A172 (cell line): ENCODE measurements at places on chromosomes 5 and 9. TPM values are rescaled to one million over a fixed set of nuclear protein-coding genes. Genes with fewer than 3 reads are reported as not detected.

The ADAMTS12 gene
- 13.4 and 14.4 TPM in 2 replicates for total RNA-seq

- DNase-seq, result no peak
Observed at GRCh38 chr5:1666812-1667588, 132.6 kb downstream of the MRPL36 start.

- DNase-seq, result no peak
Observed at GRCh38 chr9:131530546-131530919, 530 bp downstream of the UCK1 start.

- peak; percentile 98 for DNase-seq
Observed at GRCh38 chr5:96657068-96657467, 5.1 kb upstream of the CAST start.

- DNase-seq, result peak; percentile 5
Observed at GRCh38 chr5:94433397-94434163, 184.8 kb downstream of the KIAA0825 start.

The MYORG gene
- total RNA-seq, result 3.5 and 4.6 TPM in 2 replicates

The CER1 gene
- not detected in 2 replicates for total RNA-seq

The FGF18 gene
- total RNA-seq, result 0.14 and 1.1 TPM in 2 replicates

GRCh38 chr9:21340735-21341134 is 5.5 kb upstream of the KLHL9 start:
- DNase-seq, result no peak

- no peak for DNase-seq
Observed at GRCh38 chr5:158376679-158377078, 517.7 kb upstream of the CLINT1 start.

GRCh38 chr5:83244516-83244915 is 167.2 kb downstream of the XRCC4 start:
- no peak for DNase-seq

GRCh38 chr9:14238518-14238917 is 75.4 kb downstream of the NFIB start:
- DNase-seq, result peak; percentile 73

GRCh38 chr5:149710575-149710974 is 19.5 kb upstream of the PPARGC1B start:
- DNase-seq, result no peak

The GABRA6 gene
- not detected in 2 replicates for total RNA-seq

DNA sequence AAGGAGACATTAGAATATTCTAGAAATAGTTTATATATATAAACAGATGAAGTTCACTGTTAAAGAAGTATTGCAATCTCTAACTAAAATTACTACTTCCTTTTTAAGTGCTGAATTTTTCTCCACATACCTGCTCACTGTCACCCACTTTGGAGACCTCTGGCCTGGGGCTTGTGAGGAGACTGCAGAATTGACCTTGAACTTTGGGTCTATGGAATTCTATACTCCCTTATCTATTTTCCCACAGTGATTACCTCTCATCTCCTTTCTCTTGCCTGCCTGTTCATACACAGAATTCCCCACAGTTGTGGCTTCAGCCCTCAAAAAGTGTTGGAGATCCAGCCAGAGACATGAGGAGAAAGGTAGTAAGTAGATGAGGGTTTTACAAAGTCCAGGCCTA is 45.4 kb downstream of the LARP1 start:
- no peak for DNase-seq

DNA sequence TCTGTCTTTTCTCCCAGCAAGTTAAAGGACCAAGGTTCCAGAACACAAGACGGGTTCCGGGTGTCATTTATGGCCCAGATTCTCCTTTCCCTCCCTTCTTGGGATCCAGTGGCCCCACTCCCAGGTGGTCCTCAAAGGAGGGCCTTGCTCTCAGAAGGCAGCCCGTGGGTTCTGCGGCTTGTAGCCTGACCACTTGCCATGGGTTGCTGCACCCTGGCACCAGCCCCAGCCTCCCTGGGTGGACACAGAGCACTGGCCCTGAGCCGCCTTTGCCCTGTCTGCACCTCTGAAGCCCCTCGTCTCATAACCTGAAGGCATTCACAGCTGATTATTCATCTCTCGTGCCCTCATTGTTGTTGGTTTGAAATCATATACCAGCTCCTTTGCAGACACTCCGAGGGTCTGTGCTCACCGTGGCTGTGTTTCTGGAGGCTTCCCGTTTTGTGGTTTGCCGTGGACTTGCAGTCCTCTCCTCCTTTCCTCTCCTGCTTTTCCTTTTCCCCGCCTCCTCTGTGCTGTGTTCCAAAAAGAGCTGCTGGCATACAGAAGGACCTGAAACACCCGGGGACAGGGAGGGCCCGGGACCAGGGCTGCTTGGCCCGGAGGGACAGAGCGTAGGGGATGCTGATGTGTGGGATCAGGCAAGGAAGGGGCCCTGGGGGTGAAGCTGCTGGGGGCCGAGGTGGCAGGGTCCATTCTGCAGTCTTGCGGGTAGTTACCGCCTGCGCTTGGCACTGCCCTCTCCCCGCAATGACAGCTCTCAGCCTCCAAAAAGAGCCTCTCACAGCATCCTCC is 49.5 kb upstream of the FCN2 start:
- DNase-seq, result no peak

DNA sequence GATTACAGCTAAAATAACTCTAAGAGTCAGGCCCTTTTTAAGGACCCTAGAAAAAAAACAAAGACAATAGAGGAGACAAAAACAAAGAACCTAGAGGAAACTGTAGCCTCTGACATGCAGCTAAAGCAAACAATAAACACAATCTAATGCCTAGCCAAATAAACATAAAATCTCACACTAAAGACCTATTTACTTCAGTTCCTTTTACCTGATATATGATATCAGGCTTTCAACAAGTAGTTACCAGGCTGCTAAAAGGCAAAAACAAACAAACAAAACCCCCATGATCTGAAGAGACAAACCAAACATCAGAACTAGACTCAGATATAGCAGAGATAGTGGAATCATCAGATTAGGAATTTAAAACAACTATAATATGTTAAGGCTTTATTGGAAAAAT is 226.5 kb upstream of the POU5F2 start:
- DNase-seq, result no peak

DNA sequence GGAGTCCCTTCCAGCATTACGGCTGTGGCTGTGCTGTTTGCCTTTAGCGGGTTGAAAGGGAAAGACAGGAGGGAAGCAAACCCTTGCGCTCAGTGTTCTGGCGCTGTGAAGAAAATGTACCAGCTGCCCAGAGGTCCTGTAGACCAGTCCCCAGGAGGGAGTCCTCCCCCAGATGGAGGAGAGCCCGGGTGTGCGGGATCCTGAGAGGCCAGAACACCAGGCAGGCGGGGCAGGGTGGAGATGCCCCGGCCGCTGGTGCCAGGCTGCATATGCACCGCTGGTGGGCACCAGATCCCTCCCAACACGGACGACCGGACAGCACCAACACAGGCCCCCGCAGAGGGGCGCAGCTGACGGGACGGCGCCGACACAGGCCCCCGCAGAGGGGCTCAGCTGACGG is 37.2 kb upstream of the SLC9A3 start:
- no peak for DNase-seq

DNA sequence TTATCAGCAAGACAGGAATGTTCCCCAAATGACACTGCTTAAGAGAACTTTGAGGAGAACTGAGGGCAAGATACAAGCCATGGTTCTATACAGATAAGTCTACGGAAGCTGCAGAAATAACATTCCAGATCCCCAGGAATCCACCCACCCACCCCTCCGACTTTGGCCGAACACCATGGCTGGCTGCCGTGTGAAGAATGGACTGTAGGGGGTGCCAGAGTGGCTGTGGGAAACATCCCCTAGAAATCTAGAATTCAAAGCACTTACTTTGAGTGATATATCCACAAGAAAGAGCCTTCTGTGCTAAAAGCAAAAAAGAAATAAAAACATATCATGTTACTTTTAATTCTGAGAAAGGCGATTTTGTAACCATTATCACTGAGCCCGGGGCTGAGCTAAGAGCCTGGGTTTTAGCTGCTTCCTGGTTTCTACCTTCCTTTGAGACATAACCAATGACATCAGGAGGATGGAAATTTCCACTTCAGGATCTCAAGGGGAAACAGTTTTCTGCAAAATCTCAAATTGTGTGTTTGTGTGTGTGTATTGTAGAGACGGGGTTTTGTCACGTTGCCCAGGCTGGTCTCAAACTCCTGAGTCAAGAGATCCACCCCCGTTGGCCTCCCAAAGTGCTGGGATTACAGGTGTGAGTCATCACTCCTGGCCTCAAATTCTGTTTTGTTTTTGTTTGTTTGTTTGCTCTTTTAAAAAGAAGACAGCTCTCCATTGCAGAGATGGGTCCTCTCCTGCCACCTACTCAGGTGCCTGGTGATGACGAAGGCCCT is 36.4 kb downstream of the GGTA1 start:
- DNase-seq, result no peak

DNA sequence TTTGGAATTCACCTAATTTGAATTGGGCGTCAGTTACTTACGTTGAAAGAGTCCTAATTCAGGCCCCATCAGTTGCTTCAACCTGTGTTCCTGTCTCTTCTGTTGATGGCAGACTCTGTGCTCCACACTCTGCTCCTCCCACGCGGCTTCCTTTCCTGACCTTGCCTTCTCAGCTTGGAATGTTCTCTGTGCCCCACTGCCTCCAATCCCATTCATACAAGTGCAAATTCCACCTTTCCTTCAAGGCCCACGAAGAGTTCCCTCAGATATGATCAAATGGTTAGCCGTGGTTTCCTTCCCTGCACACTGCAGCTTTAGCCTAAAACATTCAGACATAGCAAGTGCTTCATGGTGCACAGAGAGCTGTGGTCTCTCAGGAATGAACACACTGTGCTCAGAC is 65.7 kb downstream of the SREK1 start:
- DNase-seq, result no peak

DNA sequence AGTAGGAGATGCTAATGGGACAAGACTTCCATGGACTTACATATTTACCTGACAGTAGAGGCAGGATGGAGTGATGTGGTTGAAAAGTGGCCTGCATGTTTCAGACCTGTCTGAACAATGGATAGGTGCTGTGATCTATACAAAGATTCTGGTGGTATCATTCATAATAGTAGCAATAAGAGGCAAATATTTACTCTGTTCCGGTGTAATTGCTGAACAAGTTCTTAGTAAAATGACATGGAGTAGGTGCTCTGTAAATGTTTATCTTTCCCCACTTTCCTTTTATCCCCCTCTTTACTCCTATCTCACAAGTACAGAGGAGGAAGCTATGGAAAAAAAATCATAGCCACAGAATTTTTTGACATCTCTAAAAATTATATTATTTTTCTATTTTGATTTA is 159.0 kb upstream of the SLC12A2 start:
- no peak for DNase-seq

DNA sequence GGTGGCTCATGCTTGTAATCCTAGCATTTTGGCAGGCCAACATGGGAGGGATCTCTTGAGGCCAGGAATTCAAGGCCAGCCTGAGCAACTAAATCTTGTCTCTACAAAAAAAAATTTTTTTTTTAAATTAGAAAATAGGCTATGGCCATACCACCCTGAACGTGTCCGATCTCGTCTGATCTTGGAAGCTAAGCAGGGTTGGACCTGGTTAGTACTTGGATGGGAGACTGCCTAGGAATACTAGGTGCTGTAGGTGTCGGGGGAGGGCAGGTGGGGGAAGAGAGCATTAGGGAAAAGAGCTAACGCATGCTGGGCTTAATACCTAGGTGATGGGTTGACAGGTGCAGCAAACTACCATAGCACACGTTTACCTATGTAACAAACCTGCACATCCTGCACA is 39.5 kb downstream of the DDX4 start:
- DNase-seq, result no peak

The PLAC8L1 gene
- not detected in 2 replicates for total RNA-seq

The GOLGA1 gene
- total RNA-seq, result 19.3 and 24.3 TPM in 2 replicates

DNA sequence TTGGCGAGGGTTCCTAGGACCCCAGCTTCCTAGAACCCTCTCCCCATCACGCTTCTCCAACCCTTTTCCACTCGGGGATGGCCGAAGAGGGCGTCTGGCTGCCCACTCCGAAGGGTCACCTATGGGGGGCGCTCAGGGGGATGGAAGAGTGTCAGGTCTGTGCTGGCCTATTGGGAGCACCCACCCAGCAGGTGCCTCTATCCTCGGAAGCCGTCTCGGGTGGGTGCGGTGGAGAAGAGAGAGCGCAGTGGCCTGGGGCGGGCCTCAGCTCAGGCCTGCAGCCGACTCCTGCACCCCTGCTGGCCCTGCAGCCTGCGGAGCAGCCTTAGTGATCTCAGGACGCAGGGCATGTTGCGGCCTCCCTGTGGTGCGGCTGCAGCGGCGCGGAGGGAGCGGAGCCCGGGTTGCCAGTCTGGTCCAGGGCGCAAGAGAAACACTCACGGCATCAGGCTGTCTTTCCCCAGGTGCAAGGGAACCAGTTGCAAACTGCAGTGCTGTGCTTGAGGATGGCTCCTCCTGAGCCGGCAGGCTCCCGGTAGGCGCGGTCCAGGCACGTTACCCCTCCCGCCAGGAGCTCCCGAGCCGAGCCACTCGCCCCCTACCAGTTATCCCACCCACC is 1.5 kb upstream of the IRX2 start:
- no peak for DNase-seq

The PCA3 gene
- total RNA-seq, result not detected in 2 replicates

- DNase-seq, result no peak
Observed at GRCh38 chr9:74771262-74771585, 116.5 kb downstream of the TRPM6 start.

The SLC25A2 gene
- total RNA-seq, result not detected in 2 replicates
